ENCODE measurements at places on chromosomes 7 and 10. TPM values are rescaled to one million over a fixed set of nuclear protein-coding genes. Genes with fewer than 3 reads are reported as not detected.

- no peak for DNase-seq
Measured at GRCh38 chr10:51079331-51079730, 5.0 kb downstream of the PRKG1 start.

DNA sequence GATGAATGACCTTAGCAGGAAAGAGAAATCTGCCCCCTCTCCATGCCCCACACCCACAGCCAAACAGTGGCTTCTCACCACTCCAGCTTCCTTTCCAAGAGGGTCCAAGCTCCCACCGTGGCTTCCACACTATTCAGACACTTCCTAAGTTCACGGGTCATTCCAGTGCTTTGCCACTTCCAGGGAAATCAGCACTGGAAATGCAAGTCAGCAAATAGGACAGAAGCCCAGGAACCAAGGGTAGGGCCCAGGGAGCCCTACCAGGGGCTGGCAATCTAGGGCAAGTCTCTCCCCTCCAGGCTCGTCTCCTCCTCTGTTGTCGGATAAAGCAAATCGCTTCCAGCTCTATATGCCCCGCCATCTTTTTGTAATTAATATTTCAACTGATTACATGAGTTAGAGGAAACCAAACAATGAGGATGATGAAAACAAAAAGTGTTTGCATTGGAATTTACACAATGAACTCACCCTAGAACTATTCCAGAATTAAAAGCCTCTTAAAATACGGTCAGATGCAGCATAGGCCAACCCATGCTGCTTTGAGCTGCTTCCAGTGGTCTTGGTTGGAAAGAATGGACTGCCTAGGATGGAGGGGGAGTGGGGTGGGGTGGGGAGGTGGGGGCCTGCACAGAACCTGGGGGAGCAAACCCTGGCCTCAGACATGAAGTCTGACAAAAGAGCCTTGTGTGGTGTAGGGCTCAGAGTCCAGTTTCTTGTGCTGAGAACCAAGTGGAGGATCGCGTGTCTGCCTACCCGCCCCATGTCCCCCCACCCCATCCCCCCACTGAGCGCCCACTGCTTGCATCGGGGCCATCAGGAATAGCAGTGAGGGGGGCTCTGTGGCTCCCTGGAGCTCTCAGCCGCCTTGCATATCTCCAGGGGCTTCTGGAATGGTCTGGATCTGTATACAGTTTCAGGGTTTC, 74.6 kb upstream of the CPXM2 start:
- DNase-seq, result no peak

DNA sequence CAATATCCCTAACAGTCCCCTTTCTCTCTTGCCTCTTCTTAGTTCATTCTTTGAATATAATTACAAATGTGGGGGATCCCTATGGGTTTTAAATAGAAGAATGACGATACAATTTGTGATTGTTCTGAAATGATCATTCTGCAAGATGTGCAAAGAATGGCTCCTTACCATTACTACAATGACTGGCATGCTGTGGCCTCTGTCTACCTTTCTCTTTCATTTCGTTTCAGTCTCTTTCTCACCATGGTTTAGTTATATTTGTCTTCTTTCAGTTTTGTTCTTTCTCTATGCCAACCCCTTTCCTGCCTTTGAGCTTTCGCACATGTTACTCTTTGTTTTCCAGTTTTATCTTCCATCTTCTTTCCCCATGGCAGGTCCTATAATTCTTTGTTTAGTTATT, 176.5 kb downstream of the SUGCT start:
- DNase-seq, result no peak

GRCh38 chr7:38199154-38199553, 21.1 kb downstream of the STARD3NL start:
- DNase-seq, result no peak

DNA sequence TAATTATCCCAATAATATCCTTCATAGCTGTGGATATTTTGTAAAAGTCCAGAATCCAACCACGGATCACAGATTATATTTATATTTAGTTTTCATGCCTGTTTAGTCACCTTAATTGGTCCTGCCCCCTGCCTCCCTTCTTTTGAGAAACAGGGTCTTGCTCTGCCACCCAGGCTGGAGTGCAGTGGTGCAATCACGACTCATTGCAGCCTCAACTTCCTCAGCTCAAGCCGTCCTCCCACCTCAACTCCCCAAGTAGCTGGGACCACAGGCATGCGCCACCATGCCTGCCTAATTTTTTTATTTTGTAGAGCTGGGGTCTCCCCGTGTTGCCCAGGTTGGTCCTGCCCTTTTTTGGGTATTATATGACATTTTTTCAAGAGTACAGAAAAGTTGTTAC, 129.4 kb downstream of the KAT6B start:
- DNase-seq, result no peak

DNA sequence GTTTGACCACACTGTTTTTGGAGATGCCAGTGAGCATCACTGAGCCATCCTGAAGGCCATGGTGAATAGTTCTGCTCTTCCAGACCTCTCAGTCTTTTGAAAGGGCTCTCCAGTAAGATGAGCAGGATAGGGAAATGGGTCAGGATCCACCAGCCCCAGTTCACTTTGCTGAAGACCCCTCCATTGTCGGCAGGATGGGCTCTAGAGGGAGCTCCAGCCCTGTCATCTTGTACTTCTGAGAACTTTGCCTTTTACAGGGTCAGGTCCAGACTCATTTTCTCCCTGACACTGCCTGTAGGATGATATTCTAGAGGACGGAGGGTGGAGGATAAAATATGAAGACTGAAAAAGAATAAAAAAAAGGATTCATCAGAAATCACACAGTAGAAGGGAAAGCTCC, 13.1 kb downstream of the LHFPL3 start:
- DNase-seq, result no peak

- DNase-seq, result no peak
Measured at GRCh38 chr7:16524332-16524731, 2.3 kb upstream of the LRRC72 start.

DNA sequence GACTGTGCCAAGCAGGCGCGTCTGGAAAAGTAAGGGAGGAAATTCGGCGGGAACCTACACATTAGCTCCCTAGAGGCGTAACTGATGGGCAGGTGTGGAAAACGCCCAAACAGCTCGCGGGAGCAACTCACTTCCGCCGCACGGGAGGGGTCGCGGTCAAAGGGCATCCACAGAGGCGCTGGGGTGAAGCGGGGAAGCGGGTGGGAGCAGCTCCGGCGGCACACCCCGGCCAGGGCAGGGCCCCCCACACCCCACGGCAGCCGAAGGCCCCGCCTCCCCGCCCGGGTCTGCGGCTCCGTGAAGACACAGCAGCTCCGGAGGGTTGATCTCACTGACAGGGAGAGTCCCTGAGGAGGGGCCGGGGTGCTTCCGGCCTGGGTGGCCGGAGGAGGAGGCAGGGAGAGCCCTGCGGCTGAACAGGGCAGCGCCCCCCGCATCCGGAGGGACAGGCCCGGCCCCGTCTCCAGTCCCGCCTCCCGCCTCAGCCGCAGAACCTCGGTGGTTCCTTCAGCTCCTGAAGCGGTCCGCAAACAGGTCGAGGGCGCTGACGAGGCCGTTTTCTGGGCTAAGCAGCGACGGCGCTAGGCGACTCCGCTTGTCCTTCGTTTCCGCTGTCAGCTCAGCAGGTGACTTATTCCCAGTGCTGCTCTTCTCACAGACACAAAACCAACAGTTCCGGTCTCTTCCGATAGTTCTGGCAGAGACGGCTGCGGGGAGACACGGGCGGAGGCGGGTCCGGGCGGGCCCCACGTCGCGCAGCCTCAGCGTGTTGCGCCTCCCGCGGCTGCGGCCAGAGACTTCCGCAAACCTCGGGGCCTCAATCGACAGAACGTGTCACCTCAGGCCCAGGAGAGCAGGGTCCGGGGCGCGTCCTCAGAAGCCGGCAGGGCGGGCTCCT, 276.1 kb downstream of the DNAJB6 start:
- DNase-seq, result no peak

DNA sequence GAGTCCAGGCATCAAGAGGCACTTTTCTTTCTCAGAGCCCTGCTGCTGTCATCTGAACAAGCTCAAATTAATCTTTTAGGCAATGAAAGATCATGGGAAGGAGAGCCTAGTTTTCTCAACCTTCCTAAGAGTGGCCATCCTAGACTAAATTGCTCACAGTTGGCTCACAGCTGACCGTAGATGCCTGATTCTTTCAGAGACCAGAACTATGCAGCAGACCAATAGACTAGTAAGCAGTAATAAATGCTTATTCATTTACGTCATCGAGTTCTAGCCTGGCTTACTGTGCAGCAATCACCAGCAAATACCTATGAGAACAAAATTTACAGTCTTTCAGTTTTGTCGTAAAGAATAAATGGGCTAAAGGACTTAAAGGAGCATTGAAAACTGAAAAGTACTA, 602.9 kb upstream of the GHITM start:
- no peak for DNase-seq

DNA sequence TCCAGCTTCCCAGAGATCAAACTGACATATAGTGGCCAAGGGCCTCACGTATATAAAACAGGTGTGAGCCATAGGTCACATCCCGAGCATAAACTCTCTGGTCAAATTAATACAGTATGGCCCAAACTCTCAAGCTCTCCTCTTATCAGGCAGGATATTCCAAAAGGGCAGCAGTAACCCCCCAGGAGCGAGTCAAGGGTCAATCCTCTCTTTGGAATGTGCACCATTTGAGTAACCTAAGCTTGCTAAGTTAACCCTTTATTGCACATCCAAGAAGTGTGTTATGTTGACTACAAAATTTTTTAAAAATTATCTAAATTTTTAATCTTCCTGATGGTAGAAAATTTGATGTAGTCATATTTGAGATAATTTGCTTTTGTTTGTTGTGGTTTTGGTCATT, 4.5 kb upstream of the TRIM24 start:
- no peak for DNase-seq

DNA sequence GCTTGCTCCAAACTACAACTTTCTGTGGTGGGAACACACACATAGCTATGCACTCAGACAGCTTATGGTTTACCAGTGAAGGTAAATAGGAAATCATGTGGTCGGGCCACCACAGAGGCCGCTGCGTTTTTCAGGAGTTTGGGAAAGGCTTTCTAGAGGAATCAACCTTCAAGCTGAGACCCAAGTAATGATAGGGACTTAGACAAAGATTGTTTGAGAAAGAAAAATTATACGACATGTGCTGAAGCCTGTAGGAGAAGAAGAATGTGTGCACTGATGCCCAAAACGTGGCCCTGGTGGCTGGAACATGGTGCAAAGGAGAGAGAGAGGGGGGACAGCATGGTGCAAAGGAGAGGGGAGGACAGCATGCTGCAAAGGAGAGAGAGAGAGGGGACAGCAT, 61.2 kb upstream of the VIPR2 start:
- no peak for DNase-seq

DNA sequence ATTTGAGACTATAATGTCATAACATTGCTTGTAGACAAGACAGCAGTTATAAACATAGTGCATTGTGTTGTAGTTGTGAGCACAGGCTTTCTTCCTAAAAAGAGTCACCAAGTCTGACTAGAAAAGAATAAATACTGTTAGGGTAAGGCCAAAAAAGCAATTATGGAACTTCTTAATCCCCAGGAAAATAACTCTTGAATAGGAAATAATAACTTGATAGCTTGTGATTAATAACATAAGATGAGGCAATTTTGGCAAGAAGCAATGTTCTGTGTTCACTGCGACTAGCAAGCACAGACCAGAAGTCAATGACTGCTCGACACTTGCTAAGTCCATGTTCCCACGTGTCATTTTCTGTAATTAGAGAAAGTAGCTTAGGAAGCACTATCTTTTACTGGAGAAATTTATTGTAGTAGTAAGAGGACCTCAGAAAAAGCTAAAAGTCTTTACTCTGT, 97.1 kb downstream of the AGMO start:
- no peak for DNase-seq

- DNase-seq, result no peak
Measured at GRCh38 chr10:86362586-86363183, 3.9 kb downstream of the GRID1 start.

DNA sequence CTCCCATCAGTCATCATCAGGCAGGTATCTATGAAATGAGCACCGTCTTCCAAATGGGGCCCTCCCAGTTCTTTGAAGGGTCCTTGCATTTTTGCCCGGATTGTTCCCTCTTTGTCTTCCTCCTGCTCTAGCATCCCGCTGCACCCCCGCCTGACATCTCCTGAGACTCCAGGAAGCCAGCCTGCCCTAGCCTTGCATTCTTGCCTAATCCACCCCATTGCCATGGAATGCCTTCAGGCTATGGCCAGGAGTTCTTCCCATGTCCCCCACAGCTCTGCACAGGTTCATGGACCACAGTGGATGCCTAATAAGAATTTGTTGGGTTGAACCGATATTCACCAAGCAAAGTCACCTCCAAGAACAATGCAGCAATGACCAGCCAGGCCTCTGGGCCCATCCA, 62.1 kb downstream of the ZMIZ1 start:
- no peak for DNase-seq

DNA sequence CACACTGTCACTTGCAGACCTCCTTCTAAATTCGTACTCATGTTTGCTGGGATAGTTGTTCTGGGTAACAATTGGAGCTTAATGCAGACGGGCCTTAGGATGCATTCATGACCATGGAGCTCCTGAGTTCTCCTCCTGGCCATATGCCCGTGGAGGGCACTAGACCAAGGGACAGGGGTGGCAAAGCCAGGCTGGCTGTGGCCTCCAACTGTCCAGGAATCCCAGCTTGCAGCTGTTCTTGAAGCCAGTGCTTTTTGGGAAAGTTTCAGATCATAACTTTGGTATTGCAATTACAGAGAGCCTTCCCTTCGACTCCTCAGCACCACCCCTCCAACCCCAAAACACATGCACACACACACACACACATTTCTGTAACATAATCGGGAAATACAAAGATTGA, 30.6 kb downstream of the ANTXRL start:
- no peak for DNase-seq

Gene RET
- polyA plus RNA-seq, result not detected

Gene PODXL
- polyA plus RNA-seq, result 1.2 TPM

Gene PDE6C
- not detected for polyA plus RNA-seq

Gene SPDYE2
- 2.6 TPM for polyA plus RNA-seq

Gene CLRN3
- polyA plus RNA-seq, result 16.9 TPM

Gene PNLIPRP1
- not detected for polyA plus RNA-seq

Gene GPER1
- polyA plus RNA-seq, result 8.0 TPM

Gene ELMO1
- 12.5 TPM for polyA plus RNA-seq

Gene GDF2
- 20.5 TPM for polyA plus RNA-seq

Measured in liver (tissue), 10 donors.